CD4-positive, alpha-beta T cell treated with Interleukin-21 for 1 hour (primary cell): ENCODE measurements at places on chromosomes 1 and 21.

DNA sequence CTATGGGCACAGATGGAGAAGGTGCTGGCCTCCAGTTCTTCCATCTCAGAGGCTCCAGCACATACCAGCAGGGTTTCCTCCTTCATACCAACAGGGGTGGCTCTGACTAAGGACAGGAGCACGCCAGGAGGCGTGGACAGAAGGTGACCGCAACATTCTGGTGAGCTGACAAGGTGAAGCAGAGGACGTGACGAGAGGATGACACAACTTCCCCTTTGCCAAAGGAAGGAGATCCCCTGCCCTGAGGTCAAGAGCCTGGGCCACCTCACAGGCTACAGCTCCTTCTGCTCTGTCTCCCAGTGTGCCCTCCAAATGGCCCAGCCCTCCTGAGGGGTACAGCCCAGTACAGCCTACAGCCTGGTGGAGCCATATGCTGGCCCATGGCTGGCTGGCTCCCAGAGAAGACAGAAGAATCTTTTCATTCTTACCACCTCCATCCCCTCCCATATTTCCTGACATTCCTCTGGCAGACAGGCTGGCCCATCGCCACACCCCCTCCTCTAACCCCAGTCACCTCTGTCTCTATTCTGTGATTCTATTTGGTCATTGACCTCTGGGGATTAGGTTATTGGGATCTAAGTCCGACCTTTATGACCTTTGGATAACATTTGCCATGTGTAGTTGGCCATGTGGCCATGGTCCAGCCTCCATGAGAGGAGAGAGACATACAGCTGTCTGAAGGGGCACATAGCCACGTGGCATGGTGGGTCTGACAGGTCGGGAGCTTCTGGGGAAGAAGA lies 5.1 kb upstream of the LAMB3 start:
- DNase-seq = peak; percentile 34

- no peak for DNase-seq
These were observed 28.9 kb upstream of the EFCAB14 start for GRCh38 chr1:46747683-46748288.

DNA sequence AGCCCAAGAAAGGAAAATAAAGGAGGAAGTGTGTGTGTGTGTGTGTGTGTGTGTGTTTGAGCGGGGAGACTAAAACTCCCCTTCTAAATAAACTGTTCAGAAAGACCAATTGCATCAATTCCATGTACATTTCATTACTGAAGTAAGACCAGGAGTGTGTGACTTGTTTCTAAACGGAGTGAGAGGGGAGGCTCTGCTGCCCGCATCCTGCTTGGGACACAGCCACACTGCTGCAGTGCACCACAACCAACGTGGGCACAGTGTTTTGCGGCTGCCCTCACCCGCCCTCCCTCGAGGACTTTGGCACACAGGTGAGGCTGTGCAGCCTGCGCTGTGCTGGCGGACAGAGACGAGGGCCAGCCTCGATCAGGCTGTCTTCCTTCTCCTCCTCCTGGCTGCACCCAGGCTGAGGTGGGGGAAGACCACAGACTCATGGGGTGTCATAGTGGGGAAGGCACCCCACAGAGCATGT lies 31.0 kb upstream of the H6PD start:
- DNase-seq = peak; percentile 9

- no peak for DNase-seq
These were observed 114.6 kb downstream of the ZBTB18 start for GRCh38 chr1:244165701-244166100.

DNA sequence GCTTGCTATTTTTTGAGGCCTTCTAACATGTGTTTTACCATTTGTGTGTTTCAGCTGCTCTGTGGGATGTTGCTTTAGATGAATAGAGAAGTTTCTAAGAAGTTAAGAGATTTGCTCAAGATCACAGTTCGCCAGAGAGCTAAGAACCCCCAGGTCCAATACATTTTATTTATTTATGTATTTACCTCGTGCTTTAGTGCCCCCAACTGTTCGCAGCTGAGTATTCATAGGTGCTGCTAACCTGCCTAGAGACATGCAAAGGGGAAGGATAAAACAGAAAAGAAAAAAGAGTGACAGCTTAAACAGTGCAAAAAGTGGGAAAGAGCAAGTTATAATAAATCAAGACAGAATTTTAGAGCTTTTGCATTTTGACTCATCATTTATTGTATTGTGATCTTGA lies 31.1 kb downstream of the NFYC start:
- no peak for DNase-seq
